ENCODE measurements at places on chromosomes 12 and 14.
A peak's percentile ranks its signal among the peaks of the same experiment; 100 is the strongest.

DNA sequence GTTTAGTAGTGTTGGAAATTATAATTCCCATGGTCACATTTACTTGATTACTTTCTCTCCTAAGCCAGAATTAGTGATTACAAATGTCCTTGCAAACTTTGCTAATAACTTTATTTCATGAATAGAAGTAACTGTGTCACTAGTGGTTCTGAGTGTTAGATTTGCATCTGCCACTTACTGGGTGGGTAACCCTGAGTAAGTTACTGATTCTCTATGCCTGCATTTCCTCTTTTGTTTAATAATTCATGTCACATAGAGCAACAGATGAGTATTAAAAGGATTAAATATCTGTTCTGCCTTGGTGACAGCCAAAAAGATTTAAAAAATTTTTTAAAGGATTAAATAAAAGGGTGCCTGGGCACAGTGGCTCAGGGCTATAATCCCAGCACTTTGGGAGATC, 78.6 kb downstream of the BHLHE41 start:
- no peak for DNase-seq

GRCh38 chr12:120710805-120711296, 593 bp downstream of the UNC119B start:
- DNase-seq, result peak; percentile 11

- no peak for DNase-seq
These were observed 963 bp upstream of the TINF2 start for GRCh38 chr14:24243336-24243836.

GRCh38 chr12:90484094-90484493, 470.9 kb downstream of the CCER1 start:
- DNase-seq, result no peak

DNA sequence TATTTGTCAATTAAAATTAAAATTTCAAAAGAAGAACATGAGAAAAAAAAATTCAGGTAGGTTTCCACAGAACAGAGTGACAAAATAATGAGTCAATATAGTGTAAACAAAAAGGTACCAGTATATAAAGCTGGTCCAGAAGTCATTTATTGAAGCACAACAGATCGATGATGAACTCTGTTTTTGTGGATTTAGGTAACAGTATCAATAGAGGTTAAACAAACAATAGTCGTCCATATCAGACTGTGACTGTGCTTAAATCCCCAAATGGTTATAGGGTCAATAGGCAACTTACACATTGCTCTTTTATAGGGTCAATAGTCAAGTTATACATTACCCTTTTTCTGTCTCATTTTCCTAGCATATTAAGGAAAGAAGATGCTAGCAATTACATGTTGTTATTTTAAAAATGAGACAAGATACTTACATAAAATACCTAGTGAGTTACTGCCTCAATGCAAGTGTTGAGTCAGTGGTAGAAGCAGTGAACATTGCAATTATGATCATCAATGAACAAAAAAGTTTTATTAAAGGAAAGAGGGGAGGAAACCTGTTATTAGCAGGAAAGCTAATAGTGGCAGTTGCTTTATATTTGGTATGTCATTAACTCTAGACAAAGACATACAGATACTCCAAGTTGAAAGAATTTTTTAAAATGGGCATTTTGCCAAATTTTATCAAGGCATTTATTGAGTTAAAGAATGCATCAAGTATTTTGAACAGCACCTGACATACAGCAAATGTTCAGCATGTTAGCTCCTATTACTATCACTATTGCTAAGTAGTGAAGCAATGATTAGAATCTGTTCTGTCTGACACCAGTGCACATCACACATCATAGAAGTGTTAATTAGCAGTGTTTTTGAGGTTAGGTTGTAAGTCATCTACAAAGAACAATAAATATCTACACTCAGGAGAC, 102.9 kb downstream of the CCER1 start:
- no peak for DNase-seq

GRCh38 chr12:49325606-49326005, 2.6 kb downstream of the TROAP start:
- no peak for DNase-seq

GRCh38 chr14:53001787-53002378, 51.0 kb upstream of the FERMT2 start:
- no peak for DNase-seq

GRCh38 chr14:37202812-37203211, 5.1 kb downstream of the MIPOL1 start:
- DNase-seq, result no peak

GRCh38 chr12:124531281-124531745, 36.1 kb downstream of the NCOR2 start:
- no peak for DNase-seq

GRCh38 chr14:92382677-92383076, 59.7 kb downstream of the SLC24A4 start:
- DNase-seq, result no peak

GRCh38 chr12:65668981-65669695, 155.1 kb upstream of the HMGA2 start:
- no peak for DNase-seq

DNA sequence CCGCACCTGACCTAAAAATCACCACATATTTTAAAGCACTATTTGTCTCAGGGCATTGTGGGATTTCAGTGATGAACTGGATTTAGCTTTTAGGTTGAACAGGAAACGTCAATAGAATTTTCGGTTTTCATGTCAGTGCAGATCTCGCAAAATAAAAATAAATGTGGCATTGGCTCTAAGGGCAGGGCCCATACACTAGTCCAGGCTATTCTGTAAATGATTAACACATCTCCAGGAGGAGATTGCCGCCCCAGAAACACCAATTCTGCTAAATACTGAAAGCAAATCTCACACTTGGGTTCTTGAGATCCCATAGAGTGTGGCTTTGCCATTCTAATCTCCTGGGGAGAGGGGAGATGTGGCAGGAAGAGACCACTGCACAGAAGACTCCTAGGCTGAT, 1494.0 kb upstream of the TMEM132C start:
- DNase-seq, result no peak

GRCh38 chr12:16118586-16118985, 158.9 kb downstream of the SLC15A5 start:
- DNase-seq, result no peak
